ENCODE measurements at places on chromosomes 7 and 10.
A peak's percentile ranks its signal among the peaks of the same experiment; 100 is the strongest.

DNA sequence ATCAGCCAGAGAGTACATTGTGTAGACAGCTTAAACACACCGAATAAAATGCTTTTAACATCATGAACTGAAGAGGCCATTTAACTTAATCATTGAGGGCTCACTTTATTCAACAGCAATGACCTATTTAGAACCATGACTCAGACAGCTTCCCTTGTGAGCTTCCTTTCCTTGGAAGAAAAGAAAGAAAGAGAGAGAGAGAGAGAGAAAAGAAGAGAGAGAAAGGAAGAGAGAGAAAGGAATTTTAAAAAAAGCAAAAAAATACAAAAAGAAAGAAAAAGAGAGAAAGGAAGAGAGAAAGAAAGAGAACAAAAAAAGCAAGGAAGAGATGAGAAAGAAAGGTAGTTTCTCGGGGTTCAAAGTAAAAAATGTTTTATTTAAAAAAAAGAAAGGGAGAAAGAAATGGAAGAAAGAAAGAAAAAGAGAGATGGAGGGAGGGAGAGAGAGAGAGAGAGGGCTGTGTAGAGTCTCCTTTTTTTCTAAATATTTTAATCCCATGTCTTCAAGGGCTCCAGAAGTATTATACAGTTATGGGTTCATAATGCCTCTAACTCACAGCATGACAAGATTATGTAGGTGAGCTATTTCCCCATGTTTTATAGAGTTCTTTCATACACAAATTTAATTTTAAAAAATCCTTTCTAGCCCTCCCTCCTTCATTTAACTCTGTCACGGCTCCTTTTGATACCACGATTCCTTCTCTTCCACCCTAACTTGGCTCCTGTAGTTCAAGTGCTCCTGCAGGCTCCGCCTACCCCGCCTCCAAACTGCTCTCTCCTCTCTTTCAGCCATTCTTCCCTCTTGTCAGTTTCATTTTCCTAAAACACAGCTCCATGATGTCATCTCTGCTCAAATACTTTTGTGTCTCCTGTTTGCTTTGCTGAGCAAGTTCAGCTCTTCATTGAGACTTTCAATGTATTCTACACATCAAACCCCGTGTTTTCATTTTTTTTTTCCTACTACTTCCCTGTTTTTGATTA is 85.5 kb downstream of the PRTFDC1 start:
- no peak for DNase-seq

- DNase-seq = no peak
Measured at GRCh38 chr10:52533986-52534385, 219.9 kb downstream of the DKK1 start.

DNA sequence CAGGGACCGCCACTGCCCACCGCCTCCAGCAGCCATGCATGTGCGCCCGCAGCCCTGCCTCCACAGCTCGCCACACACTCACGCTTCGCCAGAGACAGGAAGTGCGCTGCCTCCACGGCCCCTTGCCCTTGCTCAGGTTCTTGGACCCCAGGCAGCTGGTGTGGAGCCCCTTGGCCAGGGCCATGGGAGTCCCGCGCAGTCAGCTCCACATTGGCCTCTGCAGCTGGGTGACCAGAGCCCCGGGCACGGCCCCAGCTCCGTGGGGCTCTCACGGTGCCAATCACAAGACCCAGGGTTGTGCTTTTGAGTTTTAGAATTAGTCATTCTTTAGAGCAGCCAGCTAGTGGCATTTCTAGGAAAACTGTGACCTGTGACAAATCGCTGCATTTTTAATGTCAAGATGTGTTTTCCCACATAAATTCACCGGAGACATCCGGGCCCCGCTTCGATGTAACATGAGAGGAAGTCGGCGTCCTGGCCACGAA is 4.3 kb upstream of the UTF1 start:
- no peak for DNase-seq

- no peak for DNase-seq
Measured at GRCh38 chr10:63657761-63658160, 136.6 kb downstream of the REEP3 start.

DNA sequence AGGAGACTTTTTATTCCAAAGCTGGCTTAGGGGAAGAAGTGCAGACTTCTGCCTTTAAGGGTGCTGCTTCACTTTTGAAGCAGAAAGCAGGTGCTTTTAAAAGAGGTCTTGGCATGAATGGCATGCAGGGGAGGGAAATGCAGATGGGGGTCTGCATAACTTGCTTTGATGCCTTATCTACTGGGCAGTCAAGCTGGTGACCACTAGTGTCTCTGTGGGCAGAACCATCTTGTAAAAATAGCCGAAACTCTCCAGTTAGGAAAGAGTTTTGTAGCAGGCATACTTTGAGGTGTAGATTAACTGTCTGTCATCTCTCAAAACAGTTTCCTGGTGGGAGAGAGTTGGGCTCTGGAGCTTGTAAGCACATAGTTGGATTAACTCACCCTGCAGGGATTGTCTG is 9.9 kb upstream of the CTNNA3 start:
- no peak for DNase-seq

- no peak for DNase-seq
Measured at GRCh38 chr7:22561895-22562593, 62.1 kb upstream of the STEAP1B start.

GRCh38 chr7:103132995-103133688 is 15.8 kb downstream of the NAPEPLD start:
- DNase-seq = no peak

DNA sequence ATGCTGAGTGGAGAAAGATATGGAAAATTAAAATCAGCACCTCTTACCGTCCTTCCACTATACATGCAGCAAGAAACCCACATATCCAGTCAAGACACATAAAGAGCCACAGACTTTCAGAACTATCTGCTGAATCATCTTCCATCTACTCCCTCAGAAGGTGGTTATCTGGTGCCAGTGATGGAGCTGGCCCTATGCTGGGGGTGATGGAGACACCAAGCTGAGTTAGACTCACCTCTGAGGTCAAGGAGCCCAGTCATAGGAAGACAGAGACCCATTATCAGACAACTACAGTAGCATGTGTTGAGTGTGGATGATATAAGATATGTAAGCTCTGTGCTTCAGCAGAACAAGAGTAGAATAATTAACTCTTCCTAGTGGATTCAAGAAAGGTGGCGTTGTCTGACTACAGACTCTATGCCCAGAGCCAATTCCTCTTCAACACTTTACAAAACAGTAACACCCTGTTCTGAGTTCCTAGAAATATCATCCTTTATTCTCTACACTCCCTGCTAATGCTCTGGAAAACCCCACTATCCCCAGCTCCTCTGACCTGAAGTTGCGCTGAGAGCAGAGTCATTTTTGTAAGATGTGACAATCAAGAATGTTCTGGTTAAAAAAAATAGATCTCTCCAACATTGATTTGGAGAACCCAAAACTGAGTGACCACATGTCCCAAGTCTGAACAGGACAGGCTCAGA is 14.3 kb downstream of the CYP3A5 start:
- DNase-seq = no peak

DNA sequence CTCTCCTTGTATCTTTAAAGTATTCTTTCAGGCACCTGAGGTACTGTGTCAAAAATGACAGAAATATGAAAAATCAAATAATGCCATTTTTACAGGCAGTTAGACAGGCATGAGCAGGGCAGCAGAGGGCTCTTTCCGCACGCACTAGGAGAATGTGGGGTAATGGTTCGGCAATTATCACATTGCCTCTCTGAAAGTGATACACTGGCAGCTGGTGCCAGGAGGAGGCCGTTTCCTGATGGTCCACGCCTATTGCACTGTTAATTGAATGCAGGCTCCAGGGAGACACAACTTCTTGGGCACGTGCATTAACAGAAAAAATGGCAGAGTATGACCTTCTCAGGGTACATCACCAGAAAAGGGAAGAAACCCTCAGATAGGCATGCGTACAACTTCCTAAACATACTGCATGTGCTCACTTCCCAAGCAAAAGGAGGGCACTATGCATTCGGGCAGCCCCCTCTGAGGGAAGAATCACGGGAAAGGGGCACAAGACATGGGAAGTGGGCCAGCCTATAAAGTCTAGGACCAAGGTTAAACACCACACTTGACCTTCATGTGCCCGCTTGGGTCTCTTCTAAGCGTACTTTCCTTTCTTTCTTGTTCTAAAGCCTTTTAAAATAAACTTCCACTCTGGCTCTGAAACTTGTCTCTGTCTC is 161.7 kb downstream of the TNS3 start:
- DNase-seq = no peak

- no peak for DNase-seq
Measured at GRCh38 chr10:17675638-17676037, 31.7 kb downstream of the STAM start.

GRCh38 chr7:80635533-80635932 is 2.9 kb upstream of the CD36 start:
- DNase-seq = no peak

DNA sequence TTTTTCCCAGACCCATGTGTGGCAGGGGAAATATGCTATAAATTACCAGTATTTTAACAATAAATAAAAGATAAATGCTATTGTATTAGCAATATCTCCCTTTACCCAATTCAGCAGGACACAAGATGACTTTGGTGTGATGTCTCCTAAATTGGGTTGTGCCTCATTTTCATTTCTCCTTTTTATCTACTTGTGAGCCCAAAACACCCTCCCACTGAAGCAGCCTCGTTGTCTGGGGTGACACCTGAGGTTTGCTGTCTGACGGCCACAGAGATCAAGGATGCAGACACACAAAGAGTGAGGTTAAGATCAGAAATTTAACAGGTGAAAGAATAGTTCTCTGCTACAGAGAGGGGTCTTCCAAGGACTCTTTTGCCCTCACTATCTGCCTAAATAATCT is 27.1 kb upstream of the CC2D2B start:
- DNase-seq = peak; percentile 42

DNA sequence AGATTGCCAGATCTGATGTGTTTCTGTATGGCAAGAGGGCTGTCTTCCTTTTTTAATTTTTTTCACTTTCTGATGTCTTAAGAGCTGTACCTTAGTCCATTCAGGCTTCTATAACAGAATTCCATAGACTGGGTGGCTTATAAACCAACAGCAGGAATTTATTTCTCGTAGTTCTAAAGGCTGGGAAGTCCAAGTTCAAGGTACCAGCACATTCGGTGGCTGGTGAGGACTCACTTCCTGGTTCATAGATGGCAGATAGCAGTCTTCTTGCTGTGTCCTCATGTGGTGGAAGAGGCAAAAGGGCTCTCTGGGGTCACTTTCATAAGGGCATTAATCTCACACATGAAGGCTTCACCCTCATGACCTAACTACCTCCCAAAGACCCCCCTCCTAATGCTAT is 20.8 kb downstream of the GPNMB start:
- no peak for DNase-seq

GRCh38 chr10:663831-664251 is 25.6 kb downstream of the DIP2C start:
- DNase-seq = no peak

GRCh38 chr7:143460271-143460979 is 17.2 kb downstream of the TAS2R60 start:
- DNase-seq = no peak

GRCh38 chr10:74175510-74176379 is 24.7 kb downstream of the ADK start:
- DNase-seq = no peak

DNA sequence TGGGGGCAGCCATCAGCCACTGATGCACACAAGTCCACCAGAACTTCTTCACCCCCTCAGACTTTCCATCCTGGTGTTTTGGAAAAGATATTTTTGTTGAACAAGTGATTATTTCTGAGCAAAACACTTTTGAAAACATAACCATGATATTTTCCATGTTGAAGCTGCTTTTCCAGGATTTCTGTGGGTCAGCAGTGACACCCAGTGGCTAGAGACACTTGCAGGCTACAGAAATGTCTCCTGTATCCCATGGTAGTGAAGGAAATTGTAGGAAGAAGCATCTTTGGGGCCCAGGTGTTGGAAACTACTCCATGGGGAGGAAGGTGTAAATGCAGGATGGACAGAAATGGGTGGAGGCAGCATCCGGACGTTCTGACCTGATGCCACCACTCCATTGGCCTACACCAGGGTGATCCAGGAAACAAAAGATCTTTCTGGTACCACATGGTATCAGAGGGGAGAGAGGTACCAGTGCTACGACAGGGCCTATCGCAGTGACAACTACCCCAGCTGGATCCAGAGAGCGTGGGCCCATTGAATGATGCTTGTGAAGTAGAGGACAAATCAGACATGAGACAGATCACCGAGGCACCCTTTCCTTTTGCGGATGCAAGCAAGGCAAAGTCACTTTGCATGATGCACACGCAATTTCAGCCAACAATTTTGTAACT is 111.7 kb upstream of the COBL start:
- DNase-seq = no peak

GRCh38 chr10:80702143-80702542 is 164.4 kb downstream of the SH2D4B start:
- DNase-seq = no peak

DNA sequence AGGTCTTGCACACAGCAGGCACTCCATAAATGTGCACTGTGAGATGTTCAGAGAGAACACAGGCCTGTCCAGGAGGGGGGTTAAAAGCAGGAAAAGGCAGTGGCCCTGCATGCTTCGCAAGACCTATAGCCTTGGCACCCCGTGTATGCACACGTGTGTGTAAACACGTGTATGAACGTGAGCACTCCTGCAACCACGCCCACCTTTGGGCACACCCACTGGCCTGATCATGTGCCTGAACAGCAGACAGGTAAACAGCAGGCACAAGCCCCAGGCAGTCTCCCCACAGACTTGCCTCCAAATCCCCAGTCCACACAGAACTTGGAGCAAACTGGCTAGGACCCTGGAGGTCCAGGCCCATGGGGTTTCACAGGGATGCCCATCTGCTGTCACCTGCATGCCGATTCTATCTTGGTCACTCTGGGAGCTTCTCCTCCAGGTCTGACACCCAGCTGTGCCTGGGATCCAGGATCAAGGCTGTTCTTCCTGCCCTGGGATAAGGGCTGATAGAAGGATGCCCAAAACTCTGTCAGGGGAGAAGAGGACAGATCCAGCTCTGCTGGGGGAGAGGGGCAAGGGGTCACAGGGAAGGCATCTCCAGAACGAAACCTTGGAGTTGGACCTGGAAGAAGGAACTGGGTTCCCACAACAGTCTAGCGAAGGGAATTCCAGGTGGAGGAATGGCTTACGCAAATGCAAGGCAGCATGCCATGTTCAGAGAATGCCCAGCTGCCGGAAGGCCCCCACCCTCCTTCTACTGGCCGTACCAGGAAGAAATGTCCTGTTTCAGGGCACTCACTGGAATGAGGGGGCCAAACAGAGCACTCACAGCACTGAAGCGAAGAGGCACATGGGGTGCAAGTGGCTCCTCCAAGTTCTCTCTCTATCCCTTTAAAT is 14.3 kb upstream of the ZMIZ1 start:
- no peak for DNase-seq

DNA sequence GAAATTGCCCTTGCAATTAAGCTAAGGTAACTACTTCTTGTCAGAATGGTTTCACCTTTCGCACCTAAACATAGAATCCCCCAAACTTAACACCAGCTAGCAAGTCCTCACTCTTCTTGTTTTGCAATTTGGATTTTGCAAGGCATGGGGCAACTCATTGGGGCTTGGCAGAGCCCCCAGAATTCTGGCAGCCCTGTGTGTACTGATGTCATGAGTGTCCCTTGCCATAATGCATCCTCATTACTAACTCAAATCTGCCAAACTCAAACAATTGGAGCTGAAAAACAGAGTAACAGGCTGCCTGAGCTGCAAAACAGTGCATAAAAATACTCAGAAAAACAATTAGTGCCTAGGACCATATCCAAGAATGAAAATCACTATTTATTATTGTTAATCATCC is 7.9 kb upstream of the XPNPEP1 start:
- DNase-seq = no peak

- DNase-seq = no peak
Measured at GRCh38 chr7:120986650-120987049, 1.9 kb upstream of the CPED1 start.

- DNase-seq = peak; percentile 19
Measured at GRCh38 chr10:63554657-63555056, 33.5 kb downstream of the REEP3 start.

Measured in GM12878 (cell line).